Neural progenitor cell (in vitro differentiated cells): ENCODE measurements at places on chromosomes 4 and X. TPM values are rescaled to one million over a fixed set of nuclear protein-coding genes. Genes with fewer than 3 reads are reported as not detected.

GRCh38 chr4:79217025-79217424, 108.8 kb downstream of the NAA11 start:
- no peak overlapping the region for H3K4me3 ChIP-seq
- H3K4me1 ChIP-seq, result peaks cover 14% of the 10 kb centered on the region
- H3K27me3 ChIP-seq, result no peaks in the 10 kb centered on the region
- H3K27ac ChIP-seq, result no peak overlapping the region

The GPR78 gene
- 0.09 and 0.28 TPM in 2 replicates for total RNA-seq

The PNMA3 gene
- total RNA-seq, result 2.9 and 3.1 TPM in 2 replicates

GRCh38 chr4:22897520-22898108, 204.9 kb downstream of the GBA3 start:
- no peak overlapping the region for H3K4me3 ChIP-seq
- H3K36me3 ChIP-seq, result no peaks in the 10 kb centered on the region
- H3K27me3 ChIP-seq, result peaks cover 3% of the 10 kb centered on the region
- H3K27ac ChIP-seq, result no peak overlapping the region
- peaks cover 9% of the 10 kb centered on the region for H3K4me1 ChIP-seq

GRCh38 chr4:89140168-89140759, 28.9 kb downstream of the TIGD2 start:
- DNase-seq, result no peak
- no peaks in the 10 kb centered on the region for H3K27me3 ChIP-seq
- peaks cover 5% of the 10 kb centered on the region for H3K4me1 ChIP-seq
- no peaks in the 10 kb centered on the region for H3K36me3 ChIP-seq
- no peak overlapping the region for H3K27ac ChIP-seq

- peaks cover 2% of the 10 kb centered on the region for H3K27me3 ChIP-seq
- no peak for DNase-seq
- no peak overlapping the region for H3K27ac ChIP-seq
- H3K4me3 ChIP-seq, result no peak overlapping the region
Observed at GRCh38 chr4:26035921-26036320, 121.9 kb downstream of the SMIM20 start.

The ZAR1 gene
- not detected in 2 replicates for total RNA-seq

DNA sequence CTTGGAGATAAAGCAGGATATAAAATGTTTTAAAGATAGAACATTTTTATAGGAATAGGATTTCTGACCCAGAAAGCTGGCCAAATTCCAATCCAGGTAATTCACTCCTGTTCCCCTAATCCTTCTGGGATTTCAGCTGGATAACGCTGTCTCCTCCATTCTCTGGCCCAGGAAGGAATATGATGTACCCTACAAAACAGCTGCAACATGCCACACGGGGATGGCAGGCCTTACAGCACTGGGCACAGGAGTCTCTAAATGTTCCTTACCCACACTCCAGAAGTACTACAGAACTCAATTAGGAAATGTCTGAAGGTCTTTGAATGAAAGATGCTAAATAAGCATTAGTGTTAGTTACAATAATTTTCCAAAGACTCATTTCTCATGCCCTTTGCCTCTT, 15.8 kb downstream of the CAMK2D start:
- no peak overlapping the region for H3K4me3 ChIP-seq
- no peaks in the 10 kb centered on the region for H3K4me1 ChIP-seq
- H3K27me3 ChIP-seq, result no peaks in the 10 kb centered on the region

- DNase-seq, result no peak
- no peaks in the 10 kb centered on the region for H3K4me1 ChIP-seq
- H3K36me3 ChIP-seq, result no peaks in the 10 kb centered on the region
- H3K4me3 ChIP-seq, result no peak overlapping the region
- no peak overlapping the region for H3K27ac ChIP-seq
Observed at GRCh38 chr4:72553540-72554337, 15.3 kb downstream of the ADAMTS3 start.

- no peak for DNase-seq
- no peaks in the 10 kb centered on the region for H3K36me3 ChIP-seq
- no peaks in the 10 kb centered on the region for H3K27me3 ChIP-seq
- H3K27ac ChIP-seq, result no peak overlapping the region
Observed at GRCh38 chr4:158443731-158444130, 78.0 kb upstream of the RXFP1 start.

DNA sequence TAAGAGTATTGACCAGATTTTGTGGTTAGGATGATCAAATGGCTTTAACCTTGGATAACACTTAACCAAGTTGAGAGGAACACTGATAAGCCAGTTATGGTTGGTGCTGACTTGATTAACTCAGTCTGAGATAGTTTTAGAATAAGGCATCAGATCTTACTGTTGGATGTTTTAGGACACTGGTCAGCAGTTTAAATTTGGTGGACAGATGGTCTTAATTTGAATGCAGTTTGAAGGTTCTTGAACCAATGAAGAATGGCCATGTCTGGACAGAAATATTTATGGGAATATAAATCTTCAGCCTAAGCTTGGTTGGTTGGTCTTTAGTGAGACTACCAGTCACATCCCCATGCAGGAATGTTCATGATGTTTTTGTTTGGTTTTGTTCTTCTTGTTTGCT, 2.6 kb upstream of the GIMD1 start:
- H3K27ac ChIP-seq, result no peak overlapping the region
- H3K27me3 ChIP-seq, result no peaks in the 10 kb centered on the region
- H3K4me1 ChIP-seq, result no peaks in the 10 kb centered on the region
- no peaks in the 10 kb centered on the region for H3K36me3 ChIP-seq
- H3K4me3 ChIP-seq, result no peak overlapping the region
- DNase-seq, result no peak

DNA sequence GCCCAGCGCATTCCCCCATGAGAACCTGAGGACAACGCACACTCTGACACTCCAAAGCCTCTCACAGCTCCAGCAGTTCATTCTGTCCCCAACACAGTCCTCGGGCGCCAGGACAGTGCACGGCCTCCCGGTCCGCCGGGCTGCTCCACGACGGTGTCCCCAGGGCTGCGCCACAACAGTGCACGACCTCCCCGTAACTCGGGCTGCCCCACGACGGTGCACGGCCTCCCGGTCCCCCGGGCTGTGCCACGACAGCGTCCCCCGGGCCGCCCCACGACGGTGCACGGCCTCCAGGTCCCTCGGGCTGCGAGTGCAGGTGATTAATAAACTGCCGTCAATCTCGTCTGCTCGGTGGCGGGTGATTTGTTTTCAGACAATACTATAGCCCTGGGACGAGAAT, 585.1 kb upstream of the FRG1 start:
- H3K4me1 ChIP-seq, result no peaks in the 10 kb centered on the region
- H3K4me3 ChIP-seq, result no peak overlapping the region
- no peak overlapping the region for H3K27ac ChIP-seq
- no peaks in the 10 kb centered on the region for H3K36me3 ChIP-seq
- DNase-seq, result no peak

The AMMECR1 gene
- total RNA-seq, result 15.0 and 20.3 TPM in 2 replicates

GRCh38 chrX:131801911-131802310, 221.2 kb upstream of the STK26 start:
- no peak for DNase-seq
- H3K27me3 ChIP-seq, result no peaks in the 10 kb centered on the region
- H3K27ac ChIP-seq, result no peak overlapping the region
- no peak overlapping the region for H3K4me3 ChIP-seq
- H3K4me1 ChIP-seq, result no peaks in the 10 kb centered on the region

- H3K27me3 ChIP-seq, result no peaks in the 10 kb centered on the region
- H3K4me1 ChIP-seq, result no peaks in the 10 kb centered on the region
- no peak overlapping the region for H3K27ac ChIP-seq
- no peak for DNase-seq
- H3K36me3 ChIP-seq, result no peaks in the 10 kb centered on the region
- H3K4me3 ChIP-seq, result no peak overlapping the region
Observed at GRCh38 chrX:109049416-109049815, 313.1 kb upstream of the IRS4 start.

- no peaks in the 10 kb centered on the region for H3K4me1 ChIP-seq
- peaks cover 34% of the 10 kb centered on the region for H3K27me3 ChIP-seq
- H3K27ac ChIP-seq, result no peak within 1 kb of the TSS
Observed at GRCh38 chr4:73836373-73837279, at the start of gene CXCL6. Gene CXCL6, plus strand, starts transcription at chr4:73836678. Its CDS starts 73 bp downstream, at chr4:73836751.

DNA sequence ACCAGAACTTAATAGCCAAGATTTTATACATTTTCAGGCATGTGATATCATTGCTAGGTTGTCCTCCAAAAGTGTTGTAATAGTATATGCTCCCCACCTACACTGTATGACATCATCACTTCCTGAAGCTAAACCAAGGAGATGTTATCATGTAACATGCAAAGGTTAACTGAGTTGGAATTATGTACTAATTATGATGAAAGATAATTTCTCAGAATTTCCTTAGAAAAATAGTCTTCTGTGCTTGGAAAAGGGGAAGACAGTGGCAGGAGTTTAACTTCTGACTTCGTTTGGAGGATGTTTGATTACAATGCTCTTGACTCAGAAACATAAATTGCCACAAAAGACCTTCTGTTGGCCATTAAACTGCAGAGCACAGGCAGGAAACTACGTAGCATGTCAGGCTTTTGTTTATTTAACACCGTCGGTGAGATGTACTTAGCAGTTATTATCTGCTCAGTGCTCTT, 83.6 kb upstream of the GUCY1A1 start:
- H3K4me1 ChIP-seq, result no peaks in the 10 kb centered on the region
- no peak overlapping the region for H3K27ac ChIP-seq
- H3K4me3 ChIP-seq, result no peak overlapping the region
- no peak for DNase-seq
- H3K36me3 ChIP-seq, result no peaks in the 10 kb centered on the region

GRCh38 chr4:110638089-110638746, 15.3 kb upstream of the PITX2 start:
- H3K4me3 ChIP-seq, result peak overlapping the region; percentile 65
- H3K27me3 ChIP-seq, result peaks cover 100% of the 10 kb centered on the region
- no peak overlapping the region for H3K27ac ChIP-seq
- H3K4me1 ChIP-seq, result peaks cover 45% of the 10 kb centered on the region
- no peak for DNase-seq

GRCh38 chrX:122133478-122133877, 1050.6 kb upstream of the GRIA3 start:
- H3K4me1 ChIP-seq, result no peaks in the 10 kb centered on the region
- H3K4me3 ChIP-seq, result no peak overlapping the region
- no peak overlapping the region for H3K27ac ChIP-seq
- no peaks in the 10 kb centered on the region for H3K36me3 ChIP-seq
- no peaks in the 10 kb centered on the region for H3K27me3 ChIP-seq

GRCh38 chrX:52265713-52266112, 81.0 kb downstream of the MAGED4 start:
- no peaks in the 10 kb centered on the region for H3K27me3 ChIP-seq
- H3K4me3 ChIP-seq, result no peak overlapping the region
- H3K27ac ChIP-seq, result no peak overlapping the region
- H3K36me3 ChIP-seq, result no peaks in the 10 kb centered on the region

GRCh38 chrX:154125391-154126040, 18.5 kb upstream of the OPN1LW start:
- H3K36me3 ChIP-seq, result no peaks in the 10 kb centered on the region
- no peak overlapping the region for H3K27ac ChIP-seq
- no peak for DNase-seq
